ENCODE measurements at places on chromosomes 12 and 14.

- DNase-seq = peak; percentile 27
Measured at GRCh38 chr14:21024585-21025370, at the start of gene NDRG2. Gene NDRG2, minus strand, starts transcription at chr14:21025061. Its CDS starts 1,746 bp downstream, at chr14:21023315.

GRCh38 chr14:60273956-60274355, 24.9 kb downstream of the PPM1A start:
- DNase-seq = no peak

DNA sequence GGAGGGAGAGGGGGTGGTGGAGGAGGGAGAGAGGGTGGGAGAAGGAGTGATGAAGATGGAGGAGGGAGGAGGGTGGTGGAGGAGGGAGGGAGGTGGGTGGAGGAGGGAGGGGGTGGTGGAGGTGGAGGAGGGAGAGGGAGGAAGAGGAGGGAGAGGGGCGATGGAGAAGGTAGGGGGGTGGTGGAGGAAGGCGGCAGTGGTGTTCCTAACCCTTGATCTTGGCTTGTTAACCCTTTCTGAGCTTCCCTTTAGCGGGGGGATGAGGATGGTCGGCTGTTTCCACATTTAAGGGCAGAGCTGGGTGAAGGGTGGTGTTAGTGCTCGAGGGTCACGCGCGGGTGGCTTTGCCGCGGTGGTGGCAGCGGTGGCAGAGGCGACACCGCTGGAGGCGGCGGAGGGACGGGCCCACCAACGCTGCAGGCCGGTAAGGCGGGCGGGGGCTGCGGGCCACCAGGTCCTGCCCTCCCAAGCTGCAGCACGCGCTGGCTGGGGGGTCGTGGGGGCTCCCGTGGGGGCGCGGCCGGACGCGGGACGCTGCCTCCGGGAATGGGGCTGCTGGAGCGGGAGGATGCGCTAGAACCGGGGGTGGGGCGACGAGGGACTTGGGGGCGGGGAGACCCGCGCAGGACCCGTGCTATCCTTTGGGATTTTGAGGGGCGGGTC, 156.3 kb downstream of the PTPN11 start:
- no peak for DNase-seq

DNA sequence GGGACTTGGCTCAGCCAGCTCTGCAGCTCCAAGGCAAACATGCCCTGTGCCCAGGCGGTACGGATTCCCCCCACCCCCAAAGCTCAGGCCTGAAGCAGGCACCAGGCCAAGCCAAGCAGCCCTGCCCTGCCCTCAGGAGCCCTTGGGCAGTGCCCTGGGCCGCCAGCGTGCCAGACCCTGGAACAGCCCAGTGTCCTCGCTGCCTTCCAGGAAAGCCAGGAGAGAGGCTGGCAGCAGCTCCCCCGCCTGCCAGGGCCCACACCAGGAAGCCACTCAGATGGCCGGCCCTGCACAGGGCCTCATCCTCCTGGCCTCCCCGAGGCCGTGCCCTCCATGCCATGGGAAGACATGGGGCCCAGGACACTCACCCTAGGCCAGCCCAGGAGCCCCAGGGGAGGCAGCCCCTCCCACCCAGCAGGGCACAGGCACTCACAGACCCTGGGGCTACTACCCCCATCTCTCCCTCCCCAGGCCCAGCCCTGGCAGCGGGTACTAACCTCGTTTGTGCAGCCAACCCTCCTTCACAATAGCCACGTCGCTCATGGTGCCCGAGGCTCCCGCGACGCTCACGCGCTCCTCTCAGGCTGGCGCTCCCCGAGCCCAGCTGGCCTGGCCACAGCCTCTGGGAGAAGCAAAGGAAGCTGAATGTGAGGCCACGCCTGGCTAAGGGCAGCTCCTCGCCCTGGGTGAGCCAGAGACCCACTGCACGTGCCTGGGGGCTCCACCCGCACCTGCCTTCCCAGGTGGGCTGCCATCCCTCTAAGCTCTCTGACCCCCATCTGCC, 3.3 kb downstream of the AKT1 start:
- DNase-seq = no peak

DNA sequence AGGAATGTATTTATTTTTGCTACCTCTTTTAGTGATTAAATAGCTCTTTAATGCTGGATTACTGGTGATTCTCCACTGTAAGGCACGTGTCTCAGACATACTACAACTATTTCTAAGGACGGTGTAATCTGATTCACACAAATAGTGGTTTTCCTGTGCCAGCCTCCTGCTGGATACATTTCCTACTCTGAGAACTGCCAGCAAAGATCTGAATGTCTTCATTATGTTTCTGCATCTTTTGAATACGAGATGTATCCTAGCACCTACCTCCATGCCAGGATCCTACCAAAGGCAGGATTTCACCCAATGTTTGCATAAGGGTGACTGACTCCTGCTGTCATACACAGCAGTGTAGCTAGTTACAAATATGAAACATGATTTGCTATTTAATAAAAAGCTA, 120.6 kb downstream of the PRICKLE1 start:
- DNase-seq = no peak

- DNase-seq = no peak
Measured at GRCh38 chr14:39181026-39181692, 6.1 kb downstream of the PNN start.

DNA sequence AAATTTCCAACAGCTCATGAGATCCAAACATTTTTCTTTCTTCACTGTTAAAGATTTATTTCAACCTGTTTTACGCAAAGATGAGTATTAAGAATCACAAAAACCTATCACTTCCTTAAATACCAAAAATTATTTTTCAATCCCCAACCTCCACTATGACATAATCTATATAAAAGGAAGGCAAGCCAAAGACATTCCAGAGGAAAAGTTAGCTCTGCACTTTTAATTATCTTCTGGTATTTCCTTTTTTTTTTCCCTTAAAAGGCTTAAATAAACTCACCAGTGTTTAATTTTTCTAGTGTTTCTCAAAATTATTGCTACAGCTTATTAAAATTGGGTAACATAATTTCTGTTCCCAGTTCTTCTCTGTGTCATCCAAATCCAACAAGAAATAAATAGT, 75.9 kb downstream of the BMP4 start:
- no peak for DNase-seq

GRCh38 chr12:124336742-124337520, 42.0 kb downstream of the RFLNA start:
- no peak for DNase-seq

GRCh38 chr12:19074700-19075099, 54.8 kb upstream of the PLEKHA5 start:
- peak; percentile 90 for DNase-seq

DNA sequence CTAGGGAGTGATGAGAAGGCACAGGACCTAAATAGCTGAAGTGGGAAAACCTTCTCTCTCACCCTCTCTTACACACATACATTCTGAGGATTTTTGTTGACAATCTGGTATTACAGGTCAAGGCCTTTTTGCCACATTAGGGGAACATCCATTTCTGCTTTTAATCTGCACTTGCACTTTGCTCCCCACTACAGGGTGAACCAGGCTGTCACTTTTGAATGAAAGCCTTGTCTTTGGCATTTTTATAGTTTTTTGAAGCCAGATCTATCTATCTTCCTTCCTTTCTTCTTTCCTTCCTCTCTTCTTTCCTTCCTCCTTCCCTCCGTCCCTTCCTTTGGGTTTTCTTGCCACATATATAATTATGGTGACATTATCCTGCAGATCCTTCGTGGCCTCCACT, 165.9 kb upstream of the OTX2 start:
- DNase-seq = no peak

DNA sequence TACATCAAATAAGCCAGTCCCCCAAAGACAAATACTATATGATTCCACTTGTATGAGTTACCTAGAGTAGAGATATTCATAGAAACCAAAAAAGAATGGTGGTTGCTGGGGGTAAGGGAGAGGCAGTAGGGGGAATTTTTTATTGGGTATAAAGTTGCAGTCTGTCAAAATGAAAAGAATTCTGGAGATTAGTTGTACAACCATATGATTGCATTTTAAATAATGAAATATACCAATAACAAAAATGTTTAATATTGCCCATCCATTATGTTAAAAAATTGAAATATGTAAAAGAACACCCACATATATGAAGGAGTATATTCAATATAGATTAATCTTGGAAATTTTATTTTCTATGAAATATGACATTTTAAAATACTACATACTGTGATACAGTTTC, 1383.5 kb downstream of the FSCB start:
- DNase-seq = no peak

- DNase-seq = no peak
Measured at GRCh38 chr14:54695196-54695595, 128.3 kb downstream of the SAMD4A start.

GRCh38 chr12:127170226-127171180, 1096.5 kb upstream of the TMEM132C start:
- DNase-seq = peak; percentile 58

DNA sequence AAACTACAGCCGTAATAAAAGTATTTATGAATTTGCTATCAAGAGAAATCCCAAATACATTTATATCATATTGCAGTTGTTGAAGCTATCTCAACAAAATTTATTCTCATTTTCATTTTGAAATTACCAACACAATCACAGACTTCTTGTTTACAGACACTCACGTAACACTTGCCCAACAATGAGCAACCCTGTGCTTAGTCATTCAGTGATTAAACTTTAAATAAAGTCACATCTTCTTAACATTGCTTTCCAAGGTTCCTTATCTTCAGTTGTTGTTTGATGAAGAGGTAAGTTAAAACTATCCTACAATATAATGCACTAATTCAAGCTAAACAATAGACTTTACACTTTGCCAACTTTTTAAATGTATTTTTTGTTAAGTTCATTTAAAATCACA, 601.8 kb downstream of the SLC16A7 start:
- DNase-seq = peak; percentile 62
